ENCODE measurements at places on chromosomes 1 and 21.

DNA sequence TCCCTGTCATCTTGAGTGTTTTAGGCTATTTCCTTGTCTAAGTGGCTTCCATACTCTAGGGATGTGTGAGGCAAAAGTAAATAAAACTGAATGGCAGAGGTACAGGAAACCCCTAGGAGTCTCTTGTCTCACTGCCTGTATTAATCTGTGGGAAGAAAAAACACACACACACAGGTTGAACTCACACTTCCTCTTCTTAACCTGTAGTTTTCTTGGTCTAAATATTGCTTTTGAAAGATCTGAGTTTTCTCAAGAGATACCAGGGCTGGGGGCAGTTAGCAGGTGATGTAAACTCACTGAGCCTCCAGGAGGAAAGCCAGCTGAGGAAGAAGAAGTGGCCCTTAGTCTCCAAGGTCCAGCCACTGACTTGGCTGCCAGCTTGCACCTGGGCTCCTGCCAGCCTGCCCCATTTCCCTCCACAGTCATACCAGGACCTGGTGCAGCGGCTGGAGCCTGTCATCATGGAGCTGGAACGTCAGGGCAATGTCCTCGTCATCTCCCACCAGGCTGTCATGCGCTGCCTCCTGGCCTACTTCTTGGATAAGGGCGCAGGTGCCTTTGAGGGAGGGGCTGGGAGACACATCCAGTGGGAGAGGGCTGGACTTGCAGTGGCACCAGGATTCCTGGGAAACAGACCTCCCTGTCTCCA is 16.9 kb downstream of the PFKFB2 start:
- DNase-seq: no peak

- no peak for DNase-seq
Observed at GRCh38 chr1:178664278-178664677, 60.8 kb upstream of the RALGPS2 start.

- DNase-seq: no peak
Observed at GRCh38 chr1:245999697-246000637, 507.1 kb downstream of the SMYD3 start.

- no peak for DNase-seq
Observed at GRCh38 chr1:95384567-95384966, 150.6 kb downstream of the RWDD3 start.

DNA sequence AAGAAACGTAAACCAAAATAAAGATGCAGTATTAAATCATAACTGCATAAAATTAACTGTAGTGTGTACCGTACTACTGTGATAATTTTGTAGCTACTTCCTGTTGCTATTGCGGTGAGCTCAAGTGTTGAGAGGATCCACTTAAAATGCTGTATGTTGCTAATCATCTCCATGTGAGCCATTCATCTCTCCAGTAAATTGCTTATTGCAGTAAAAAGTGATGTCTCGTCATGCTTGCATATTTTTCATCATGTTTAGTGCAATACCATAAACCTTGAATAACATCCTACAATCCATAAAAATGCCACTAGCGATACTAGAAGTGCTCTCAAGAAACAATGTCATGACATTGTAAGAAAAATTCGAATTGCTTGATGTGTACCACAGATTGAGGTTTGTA is 66.3 kb downstream of the RAVER2 start:
- no peak for DNase-seq

DNA sequence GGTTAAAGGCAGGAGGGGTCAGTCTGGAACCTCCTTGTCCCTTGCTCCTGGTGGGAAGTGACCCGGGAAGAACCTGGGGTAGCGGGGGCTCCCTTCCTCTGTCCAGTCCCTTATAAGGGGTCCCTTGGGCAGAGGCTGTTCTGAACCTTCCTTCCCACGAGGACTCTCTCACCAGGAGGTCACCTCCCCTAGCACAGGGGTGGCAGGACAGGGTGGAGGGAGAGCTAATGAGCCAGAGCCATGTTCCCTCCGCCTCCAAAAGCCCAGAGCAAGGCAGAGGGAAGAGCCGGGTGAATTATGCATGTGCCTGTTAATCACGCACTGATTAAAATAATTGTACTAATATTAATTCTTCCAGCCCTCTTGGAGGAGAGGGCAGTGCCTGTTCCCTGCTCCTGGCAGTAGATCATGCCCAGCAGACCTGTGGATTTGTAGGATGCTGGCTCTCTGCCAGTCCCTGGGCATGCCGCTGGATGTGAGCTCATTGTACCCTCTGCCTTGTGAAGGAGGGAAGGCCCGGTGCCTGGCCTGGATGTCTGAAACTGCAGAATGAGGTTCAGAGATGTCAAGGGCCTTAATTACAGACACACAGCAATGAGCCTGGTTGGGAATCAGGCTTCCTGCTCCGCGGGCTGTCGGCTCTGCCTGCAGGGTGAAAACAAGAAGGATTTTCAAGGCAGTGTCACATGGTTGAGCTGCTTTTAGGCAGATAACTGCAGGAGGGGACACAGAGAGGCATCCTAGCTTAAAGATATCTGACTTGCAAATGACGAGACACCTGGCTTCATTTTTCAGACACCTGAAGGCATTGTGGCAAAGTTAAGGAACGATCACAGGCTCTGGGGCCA is 68.2 kb downstream of the IGSF21 start:
- DNase-seq: no peak

GRCh38 chr1:230728710-230729392 is 14.9 kb upstream of the AGT start:
- DNase-seq: peak; percentile 74

DNA sequence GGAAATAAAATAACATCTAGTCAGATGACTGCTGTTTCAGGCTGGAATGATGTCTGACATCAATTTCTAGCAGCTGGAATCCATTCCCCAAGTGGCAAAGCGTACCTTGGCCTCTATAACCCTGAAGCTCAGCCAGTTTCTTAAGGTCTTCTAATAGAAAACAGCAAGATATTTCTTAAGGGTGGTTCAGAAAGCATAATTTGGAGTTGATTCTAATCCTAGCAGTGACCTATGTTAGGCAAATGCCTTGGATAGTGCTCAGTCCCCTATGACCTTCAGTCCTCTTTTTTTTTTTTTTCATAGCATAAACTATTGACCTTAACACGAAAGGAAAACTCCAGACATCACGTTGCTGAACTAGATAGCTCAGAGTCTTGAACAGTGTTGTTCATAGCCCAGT is 56.5 kb downstream of the LAMC2 start:
- DNase-seq: no peak

GRCh38 chr1:65235867-65236805 is 73.2 kb upstream of the DNAJC6 start:
- DNase-seq: no peak

DNA sequence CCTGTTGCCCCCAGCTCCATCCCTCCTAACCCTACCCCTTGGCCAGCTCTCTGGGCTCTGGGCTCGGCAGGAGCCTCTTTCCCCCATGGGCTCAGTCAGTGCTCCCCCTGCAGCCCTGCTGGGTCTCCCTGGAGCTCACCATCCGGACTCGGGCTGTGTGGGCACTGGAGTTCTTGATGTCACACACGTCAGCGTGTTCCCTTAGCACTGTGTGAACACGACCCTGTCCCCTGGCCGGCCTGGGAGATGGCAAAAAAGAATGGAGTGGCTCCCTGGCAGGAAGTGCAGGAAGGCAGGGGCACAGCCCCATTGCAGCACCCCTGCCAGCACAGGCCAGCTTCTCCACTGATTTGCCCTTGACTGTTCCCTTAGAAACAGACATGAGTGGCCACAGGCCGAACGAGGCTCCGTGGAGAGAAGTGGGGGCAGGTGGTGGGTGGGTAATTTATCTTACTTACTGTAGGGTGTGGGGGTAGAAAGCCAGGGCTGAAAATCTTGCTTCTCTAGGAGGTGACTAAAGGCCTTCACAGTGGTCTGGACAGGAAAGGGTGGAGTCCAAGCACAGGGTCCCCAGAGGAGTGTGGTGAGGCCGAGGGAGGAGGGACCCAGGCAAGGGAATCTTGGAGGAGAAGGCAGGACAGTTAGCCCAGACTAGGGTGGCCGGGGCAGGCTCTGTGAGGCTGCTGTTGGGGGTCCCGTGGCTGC is 381.7 kb upstream of the VAMP3 start:
- DNase-seq: peak; percentile 26

DNA sequence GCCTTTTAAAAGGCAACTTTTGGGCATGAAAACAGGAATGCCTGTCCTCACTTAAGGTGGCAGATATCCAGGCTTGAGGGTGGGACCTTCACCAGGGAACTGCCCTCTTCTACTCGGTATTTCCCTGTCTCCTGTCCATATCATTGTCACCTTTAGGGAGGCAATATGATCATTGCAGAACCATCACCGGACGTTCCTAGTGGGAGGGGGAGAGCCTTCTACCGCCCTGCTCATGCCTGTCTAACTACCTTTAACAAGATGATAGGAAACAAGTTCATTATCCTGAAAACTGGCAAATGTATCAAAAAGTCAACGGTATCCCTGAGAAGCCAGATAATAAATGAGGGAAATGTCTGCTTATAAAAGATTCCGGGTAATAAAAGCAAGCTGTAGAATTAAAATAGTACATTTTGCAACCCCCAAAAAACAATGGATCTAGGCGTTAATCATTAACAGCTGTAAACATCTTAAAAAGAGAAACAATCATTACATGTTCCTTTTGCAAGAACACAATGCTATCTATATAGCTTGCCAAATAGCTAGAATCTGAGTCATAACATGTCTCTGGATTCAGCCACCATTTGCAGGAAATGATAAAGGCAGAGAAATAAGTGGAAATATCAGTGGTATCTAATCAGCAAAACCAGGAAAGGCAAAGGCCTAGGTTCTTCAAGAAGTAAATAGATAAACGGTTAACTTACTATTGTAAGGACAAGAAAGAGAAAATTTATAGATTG is 852.9 kb upstream of the ADGRL4 start:
- DNase-seq: no peak

DNA sequence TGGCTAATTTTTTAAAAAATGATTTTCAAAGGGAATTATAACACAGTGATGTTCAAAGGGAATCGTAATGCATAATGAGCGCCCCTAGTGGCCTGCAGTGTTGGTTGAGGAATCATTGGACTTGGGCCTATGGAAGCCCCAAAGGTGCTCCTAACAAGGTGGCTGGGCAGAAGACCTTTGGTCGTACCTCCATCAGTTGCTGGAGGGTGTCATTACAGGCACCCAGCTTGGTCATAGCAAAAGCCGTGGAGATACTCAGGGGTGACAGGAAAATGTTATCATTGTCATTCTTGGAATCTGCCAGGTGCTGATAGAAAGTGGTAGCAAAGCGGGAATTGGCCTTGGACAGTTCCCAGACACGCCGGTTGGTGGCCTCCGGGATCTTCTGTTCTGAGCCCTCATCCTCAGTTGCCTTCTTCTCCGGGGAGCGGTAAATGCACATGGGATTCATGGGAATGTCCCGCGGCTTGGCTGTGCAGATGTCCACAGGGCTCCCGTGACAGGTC is 2.7 kb downstream of the SERPINC1 start:
- no peak for DNase-seq

- no peak for DNase-seq
Observed at GRCh38 chr1:194024659-194025058, 838.2 kb upstream of the B3GALT2 start.

GRCh38 chr1:47919113-47919833 is 77.9 kb downstream of the TRABD2B start:
- DNase-seq: no peak

DNA sequence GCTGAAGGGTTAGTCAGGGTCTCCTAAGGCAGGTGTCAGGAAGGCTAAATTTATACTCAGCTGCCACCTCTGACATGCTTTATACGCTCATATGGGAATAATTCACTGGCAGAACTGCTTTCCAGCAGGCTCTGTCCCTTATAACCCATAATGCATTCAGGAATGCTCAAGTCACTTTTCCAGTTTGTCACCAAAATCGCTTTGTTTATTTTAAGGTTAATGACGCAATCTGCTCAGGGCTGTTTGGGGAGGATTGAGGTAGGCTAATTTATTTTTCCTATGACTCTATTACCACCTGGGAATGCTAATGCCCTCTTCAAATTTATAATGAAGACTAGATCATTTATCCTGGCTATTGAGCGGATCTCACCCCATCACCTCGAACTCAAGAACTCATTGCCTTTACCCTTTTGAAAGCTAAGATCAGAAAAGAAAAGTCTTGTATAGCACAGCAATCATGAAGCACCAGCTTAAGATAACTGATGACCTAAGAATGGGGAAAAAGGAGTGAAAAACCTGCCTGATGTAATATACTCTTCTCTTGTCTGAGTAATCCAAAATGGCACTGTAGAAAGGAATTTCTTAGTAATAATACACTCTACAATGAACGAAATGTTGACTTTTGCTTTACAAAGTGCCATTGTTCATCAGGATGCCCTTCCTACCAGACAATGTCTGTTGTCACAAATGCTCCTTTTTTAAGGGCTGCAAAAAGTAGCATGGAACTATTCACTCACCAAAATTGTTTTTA is 97.9 kb upstream of the EXO1 start:
- no peak for DNase-seq
